EL (cell line): ENCODE measurements at places on chromosomes 5 and 9.

DNA sequence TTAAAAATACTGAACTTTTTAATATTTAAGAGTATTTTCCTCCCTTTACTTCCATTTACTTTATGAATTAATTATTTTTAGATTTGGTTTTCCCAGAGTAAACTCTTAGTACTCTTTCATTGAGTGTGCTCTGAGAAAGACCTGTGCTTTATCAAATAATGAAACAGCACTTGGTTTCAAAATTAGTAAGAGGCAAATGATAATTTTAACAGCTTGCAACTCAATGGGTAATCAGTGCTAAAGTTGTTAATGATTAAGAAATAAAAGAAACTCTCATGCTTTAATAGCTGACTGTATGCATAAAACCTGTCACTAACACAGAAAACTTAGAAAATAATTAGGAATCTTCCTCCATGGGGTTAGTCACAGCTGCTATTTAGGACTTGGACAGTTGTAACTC, 244.4 kb downstream of the RFX3 start:
- no peak for DNase-seq

DNA sequence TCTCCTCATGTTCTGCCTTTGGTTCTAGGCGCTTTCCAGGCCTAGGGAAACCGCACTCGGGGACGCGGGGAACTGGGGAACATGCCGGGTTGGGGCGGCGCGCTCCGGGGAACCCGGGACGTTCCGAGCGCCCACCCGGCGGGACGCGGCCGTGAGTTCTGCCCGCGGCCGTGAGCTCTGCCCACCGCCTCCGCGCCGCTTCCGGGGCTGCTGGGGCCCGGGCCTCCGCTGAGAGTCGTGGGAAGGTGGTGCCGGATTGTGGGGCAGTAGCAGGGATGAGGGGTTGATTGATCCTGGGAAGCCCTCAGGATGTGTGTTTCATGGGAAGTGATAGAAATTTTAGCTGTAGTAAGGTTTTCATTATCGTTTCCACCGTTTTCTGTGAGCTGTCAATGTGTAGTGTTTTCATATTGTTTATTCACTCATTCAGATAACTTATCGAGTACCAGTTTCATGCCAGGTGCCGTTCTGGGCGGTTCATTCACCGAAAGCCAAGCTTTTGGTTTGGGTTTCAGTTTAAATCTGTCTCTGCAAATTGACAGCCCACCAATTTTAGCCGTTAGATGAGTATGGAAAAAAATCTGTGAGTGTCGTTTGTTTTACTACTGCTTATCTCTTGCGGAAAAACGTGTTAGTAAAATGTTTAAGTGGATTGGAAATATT, 657 bp downstream of the MTRR start:
- peak; percentile 29 for DNase-seq

DNA sequence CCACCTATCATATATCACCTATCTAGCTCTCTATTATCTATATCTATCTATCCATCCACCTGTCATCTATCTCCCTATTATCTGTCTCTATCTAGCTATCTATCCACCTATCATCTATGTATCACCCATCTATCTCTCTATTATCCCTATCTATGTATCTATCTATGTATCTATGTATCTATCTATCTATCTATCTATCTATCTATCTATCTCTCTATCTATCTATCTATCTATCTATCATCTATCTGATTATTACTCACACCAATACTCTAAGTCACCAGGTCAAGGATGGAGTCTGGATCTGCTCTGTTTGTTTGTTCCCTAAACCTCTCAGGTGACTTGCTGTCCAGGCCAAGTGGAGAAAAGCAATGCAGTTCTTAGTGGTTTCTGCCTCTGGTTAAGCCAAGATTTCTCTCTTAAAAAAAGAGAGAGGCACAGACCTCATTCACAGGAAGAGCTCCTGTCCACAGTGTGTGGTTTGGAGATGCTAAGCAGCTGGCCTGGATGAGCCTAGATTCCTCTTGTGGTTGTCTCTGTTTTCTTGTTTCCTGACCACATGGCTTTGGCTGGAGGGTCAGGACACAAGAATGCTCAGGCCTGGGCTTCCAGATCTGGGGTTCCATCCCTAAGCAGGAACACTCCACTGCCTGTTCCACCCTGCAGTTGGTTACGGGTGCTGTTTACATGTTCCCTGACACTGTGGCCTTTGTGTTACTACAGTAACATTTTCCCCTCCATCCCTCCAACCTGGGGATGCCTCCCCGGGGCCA, 133.4 kb downstream of the PHF2 start:
- DNase-seq, result no peak

DNA sequence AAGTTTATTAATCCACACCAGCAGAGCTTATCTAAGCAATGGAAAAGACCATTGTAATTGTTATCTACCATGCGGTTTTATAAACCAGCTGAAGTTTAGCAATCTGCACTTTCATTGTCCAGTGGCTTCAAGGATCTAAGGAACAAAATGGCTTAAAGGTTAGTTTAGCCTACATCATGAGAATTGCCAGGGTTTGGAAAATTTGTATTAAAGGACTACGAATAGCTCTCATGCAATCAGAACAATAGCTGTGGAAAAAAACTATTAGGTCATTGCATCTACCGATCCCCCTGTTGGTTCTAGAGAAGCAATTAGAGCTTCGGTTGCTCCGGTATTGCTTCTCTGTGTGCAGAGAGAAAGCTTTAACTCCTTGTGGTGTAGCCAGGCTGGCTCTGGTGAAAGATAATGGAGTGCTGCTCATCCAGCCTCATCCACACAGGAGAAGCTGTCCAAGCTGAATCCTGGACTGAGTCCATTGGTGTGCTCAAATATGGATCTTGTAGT, 86.3 kb upstream of the SLC12A2 start:
- DNase-seq, result no peak

- no peak for DNase-seq
These were observed 273.0 kb upstream of the CTNND2 start for GRCh38 chr5:12177225-12177624.

- no peak for DNase-seq
These were observed 180.2 kb downstream of the DRD1 start for GRCh38 chr5:175263776-175264175.

GRCh38 chr5:150122158-150122510, 33.5 kb downstream of the PDGFRB start:
- peak; percentile 25 for DNase-seq
